Motor neuron (in vitro differentiated cells): ENCODE measurements at places on chromosomes 12 and 14. TPM values are rescaled to one million over a fixed set of nuclear protein-coding genes. Genes with fewer than 3 reads are reported as not detected.

Gene CIROP
- total RNA-seq: 0.22 and 0.35 TPM in 2 replicates

Gene C12orf60
- 1.5 and 1.9 TPM in 2 replicates for total RNA-seq

Gene SLC38A4
- 0.14 and 0.45 TPM in 2 replicates for total RNA-seq

Gene RASAL1
- 0.33 and 0.78 TPM in 2 replicates for total RNA-seq

Gene ADAMTS20
- 0.05 TPM in 1 of 2 replicates, not detected in the other for total RNA-seq

Gene FKBP4
- 99.5 and 106 TPM in 2 replicates for total RNA-seq

Gene TMEM19
- 9.6 and 17.2 TPM in 2 replicates for total RNA-seq

Gene P2RX4
- 19.7 and 21.3 TPM in 2 replicates for total RNA-seq

Gene PZP
- 0.08 and 0.27 TPM in 2 replicates for total RNA-seq

Gene CHPT1
- total RNA-seq: 60.0 and 60.1 TPM in 2 replicates

Gene PGF
- 0.92 and 2.2 TPM in 2 replicates for total RNA-seq

Gene HRK
- 9.4 and 9.7 TPM in 2 replicates for total RNA-seq

Gene GPR84
- total RNA-seq: 0.73 and 0.76 TPM in 2 replicates

Gene OLR1
- not detected in 2 replicates for total RNA-seq

Gene SRRM4
- 0.04 and 0.58 TPM in 2 replicates for total RNA-seq

Gene REC8
- total RNA-seq: 27.3 and 34.9 TPM in 2 replicates

Gene MYF6
- not detected in 2 replicates for total RNA-seq

Gene FOXN4
- total RNA-seq: 0.33 and 0.44 TPM in 2 replicates

Gene CYP27B1
- total RNA-seq: 0.86 and 2.2 TPM in 2 replicates
